ENCODE measurements at places on chromosomes 12 and 14. TPM values are rescaled to one million over a fixed set of nuclear protein-coding genes. Genes with fewer than 3 reads are reported as not detected.

Gene NXPH4
- total RNA-seq: 0.50 TPM

Gene PTGDR
- total RNA-seq: not detected

GRCh38 chr12:49744363-49744885 lies 3.1 kb downstream of the TMBIM6 start:
- DNase-seq: no peak

- peak; percentile 95 for DNase-seq
Observed at GRCh38 chr12:95072900-95073697, at the start of gene NR2C1. Gene NR2C1 (minus strand): TSS chr12:95073618. CDS start chr12:95067384, 6,234 bp downstream.

GRCh38 chr12:52147367-52147963 lies 44.3 kb downstream of the KRT80 start:
- DNase-seq: peak; percentile 100
